Right renal pelvis (tissue), 4 donors: ENCODE measurements at places on chromosomes 16 and 17. TPM values are rescaled to one million over a fixed set of nuclear protein-coding genes. Genes with fewer than 3 reads are reported as not detected.

Gene CIITA
- 5.2 TPM for polyA plus RNA-seq

- DNase-seq, result no peak
Measured at GRCh38 chr17:340074-340473, 12.5 kb downstream of the RPH3AL start.

GRCh38 chr16:81053761-81054160 is 18.1 kb downstream of the ATMIN start:
- no peak for DNase-seq

DNA sequence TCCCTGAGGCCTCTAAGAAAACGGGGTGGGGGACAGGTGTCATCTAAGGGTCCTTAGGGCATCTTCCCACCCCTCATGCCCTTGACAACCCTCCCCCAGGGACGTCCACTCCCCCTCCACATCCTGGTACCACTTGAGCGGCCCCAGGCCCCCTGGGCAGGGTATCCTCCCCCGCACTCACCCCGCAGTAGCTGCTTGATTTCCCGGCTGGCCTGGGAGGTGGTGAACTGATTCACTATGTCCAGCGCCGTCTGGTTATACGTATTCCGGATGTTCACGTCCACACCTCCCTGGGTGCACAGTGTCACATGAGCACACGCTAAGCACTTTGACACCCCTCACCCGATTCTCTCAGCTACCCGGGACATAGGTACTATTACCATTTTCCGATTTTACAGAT is 9.7 kb downstream of the CASKIN2 start:
- no peak for DNase-seq

GRCh38 chr17:42832213-42832933 is 824 bp upstream of the PSME3 start:
- DNase-seq, result no peak

GRCh38 chr16:3235856-3236669 is 1.1 kb upstream of the ZNF200 start:
- no peak for DNase-seq
